Activated CD4-positive, alpha-beta T cell treated with anti-CD3 and anti-CD28 coated beads, Interleukin-2, amount 10 ng/mL, durations not matched to agents 24 days and 14 days (primary cell): ENCODE measurements at places on chromosomes 5 and 9.

DNA sequence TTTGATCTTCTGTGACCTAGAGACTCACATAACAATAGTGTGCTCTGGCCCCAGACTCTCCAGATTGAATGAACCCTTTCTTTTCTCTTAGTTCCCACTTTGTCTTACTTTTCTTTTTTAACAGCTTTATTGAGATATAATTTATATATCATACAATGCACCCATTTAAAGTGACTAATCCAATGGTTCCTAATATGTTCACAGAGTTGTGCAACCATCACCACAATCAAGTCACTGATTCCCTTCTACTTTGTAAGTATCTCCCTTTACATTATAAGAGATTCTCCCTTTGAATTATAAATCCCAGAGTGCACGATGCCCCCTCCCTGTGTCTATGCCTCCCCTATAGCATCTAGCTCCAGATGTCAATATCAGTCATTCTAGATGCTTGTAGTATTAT is 172.4 kb downstream of the HINT1 start:
- no peaks in the 10 kb centered on the region for H3K36me3 ChIP-seq
- no peak overlapping the region for H3K4me3 ChIP-seq
- no peak overlapping the region for H3K27ac ChIP-seq
- no peak for DNase-seq
- H3K27me3 ChIP-seq, result peaks cover 4% of the 10 kb centered on the region

DNA sequence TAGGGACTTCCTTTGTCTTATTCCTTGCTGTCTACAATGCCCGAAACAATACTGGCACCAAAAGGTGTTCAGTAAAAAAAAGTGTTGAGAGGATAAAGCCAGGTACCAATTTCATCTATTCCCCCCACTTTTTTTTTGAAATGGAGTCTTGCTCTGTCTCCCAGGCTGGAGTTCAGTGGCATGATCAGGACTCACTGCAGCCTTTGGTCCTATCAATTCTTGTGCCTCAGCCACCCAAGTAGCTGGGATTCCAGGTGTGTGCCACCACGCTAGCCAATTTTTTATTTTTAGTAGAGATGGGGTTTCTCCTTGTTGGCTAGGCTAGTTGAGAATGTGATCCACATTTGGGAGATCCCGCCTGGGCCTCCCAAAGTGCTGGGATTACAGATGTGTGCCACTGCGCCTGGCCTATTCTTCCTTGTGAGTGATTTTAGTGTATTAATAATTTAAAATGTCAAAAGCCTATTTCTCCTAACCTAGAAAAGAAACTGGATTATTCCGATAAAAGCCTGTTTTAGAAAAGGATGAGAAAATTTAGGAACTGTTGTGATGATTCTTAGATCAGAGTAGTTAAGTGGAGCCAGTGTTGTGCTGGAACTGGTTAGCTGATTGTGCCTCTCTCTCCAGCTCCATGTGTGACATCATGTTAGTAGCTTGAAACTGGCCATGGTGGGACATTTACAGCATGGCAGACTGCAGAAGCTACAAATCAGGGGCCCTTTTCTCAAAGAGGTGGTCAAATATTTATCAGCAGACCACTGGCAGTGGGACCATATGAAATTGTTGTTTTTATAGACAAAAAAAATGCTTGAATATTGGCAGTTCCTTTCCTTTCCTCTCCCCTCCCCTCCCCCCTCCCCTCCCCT is 14.3 kb downstream of the CDC42SE2 start:
- peaks cover 63% of the 10 kb centered on the region for H3K4me1 ChIP-seq
- peak overlapping the region; percentile 54 for H3K4me3 ChIP-seq
- peaks cover 38% of the 10 kb centered on the region for H3K36me3 ChIP-seq
- H3K27me3 ChIP-seq, result no peaks in the 10 kb centered on the region

- peaks cover 28% of the 10 kb centered on the region for H3K27me3 ChIP-seq
- H3K4me3 ChIP-seq, result no peak overlapping the region
- H3K4me1 ChIP-seq, result no peaks in the 10 kb centered on the region
- DNase-seq, result no peak
Observed at GRCh38 chr5:59218424-59219045, 635.7 kb downstream of the RAB3C start.

DNA sequence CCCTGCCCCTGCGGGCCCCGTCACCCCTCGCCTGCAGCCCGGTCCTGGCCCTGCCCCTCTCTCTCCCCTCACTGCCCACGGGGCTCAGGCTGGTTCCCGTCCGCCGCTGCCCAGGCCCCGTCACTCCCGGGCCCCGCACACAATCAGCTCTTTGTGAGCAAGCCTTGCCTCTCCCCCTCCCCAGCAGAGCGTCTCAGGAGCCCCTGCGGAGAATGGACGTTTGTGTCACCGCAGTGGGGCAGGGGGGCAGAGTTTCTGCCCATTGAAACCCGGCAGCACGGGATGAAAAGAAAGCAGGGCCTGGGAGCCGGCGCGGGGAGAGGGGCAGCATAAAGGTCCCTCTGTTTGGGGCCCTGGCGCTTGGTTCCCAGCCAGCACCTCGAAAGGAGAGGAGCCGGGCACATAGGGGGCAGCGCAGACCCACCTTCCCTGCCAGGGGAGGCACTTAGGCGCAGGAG is 13.5 kb upstream of the NUP214 start:
- no peak for DNase-seq
- H3K27ac ChIP-seq, result no peak overlapping the region
- no peak overlapping the region for H3K4me3 ChIP-seq

DNA sequence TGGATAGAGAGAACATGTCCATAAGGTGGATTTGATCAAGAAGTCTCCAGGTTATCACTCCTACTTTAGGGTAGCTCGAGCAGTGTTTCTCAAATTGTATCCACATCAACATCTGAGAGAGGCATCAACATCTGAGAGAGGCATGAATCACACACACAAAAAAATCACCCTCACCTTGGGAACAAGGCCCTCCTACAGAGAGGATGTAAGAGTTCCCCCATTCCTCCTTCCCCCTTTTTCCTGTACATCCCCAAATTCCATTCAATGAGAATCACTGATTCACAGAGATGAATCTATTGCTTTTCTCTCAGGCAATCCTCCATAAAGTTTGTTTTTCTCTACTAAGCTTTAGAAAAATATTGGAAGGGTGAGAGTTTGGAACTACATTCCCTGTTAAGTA is 233.4 kb upstream of the CDH6 start:
- no peaks in the 10 kb centered on the region for H3K36me3 ChIP-seq
- no peak for DNase-seq
- H3K27me3 ChIP-seq, result no peaks in the 10 kb centered on the region
- H3K4me3 ChIP-seq, result no peak overlapping the region
- H3K4me1 ChIP-seq, result no peaks in the 10 kb centered on the region

DNA sequence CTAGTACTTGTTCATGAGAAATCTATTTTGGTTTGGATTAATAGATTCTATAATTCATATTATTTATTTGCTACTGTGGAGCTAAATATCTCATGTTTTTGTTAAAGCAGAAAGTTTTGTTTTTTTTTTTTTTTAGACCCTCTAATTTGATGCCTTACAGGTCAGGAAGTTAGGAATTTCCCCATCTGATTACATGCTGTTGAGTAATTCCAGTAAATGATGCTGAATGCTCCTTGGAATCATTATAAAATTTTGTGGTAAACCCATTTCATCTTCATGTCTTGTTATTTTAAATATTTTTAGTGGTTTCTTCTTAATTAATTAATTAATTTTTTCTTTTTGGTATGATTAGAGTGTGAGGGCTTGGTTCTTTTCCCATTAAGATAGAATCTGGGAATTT is 35.6 kb downstream of the NNT start:
- DNase-seq, result no peak
- peaks cover 6% of the 10 kb centered on the region for H3K4me1 ChIP-seq
- H3K27me3 ChIP-seq, result no peaks in the 10 kb centered on the region
- H3K4me3 ChIP-seq, result no peak overlapping the region
- peaks cover 25% of the 10 kb centered on the region for H3K36me3 ChIP-seq

DNA sequence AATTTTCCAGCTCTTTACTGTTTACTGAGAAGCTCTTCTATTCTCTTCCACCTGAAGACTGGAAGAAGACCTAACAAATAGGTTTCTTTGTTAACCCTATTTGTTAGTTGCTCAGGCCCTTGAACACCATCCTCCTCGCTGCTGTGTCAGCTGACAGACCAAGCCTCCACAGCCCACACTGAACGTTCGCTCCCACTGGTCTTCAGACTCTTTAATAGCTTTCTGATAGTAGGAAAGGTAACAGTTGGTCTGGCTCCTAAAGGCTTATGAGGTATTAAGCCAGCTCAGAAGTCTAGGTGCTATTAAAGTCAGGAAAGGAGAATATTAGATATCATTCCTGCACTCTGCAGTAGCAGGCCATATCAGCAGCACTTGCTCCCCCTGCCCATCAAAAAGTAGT is 23.3 kb upstream of the F2R start:
- no peak for DNase-seq
- H3K27me3 ChIP-seq, result no peaks in the 10 kb centered on the region
- H3K27ac ChIP-seq, result no peak overlapping the region
- peaks cover 25% of the 10 kb centered on the region for H3K4me1 ChIP-seq
- H3K4me3 ChIP-seq, result no peak overlapping the region

- H3K27me3 ChIP-seq, result peaks cover 6% of the 10 kb centered on the region
- H3K36me3 ChIP-seq, result no peaks in the 10 kb centered on the region
- DNase-seq, result no peak
- no peak overlapping the region for H3K4me3 ChIP-seq
- no peak overlapping the region for H3K27ac ChIP-seq
Observed at GRCh38 chr5:59548807-59549357, 344.6 kb downstream of the PDE4D start.

DNA sequence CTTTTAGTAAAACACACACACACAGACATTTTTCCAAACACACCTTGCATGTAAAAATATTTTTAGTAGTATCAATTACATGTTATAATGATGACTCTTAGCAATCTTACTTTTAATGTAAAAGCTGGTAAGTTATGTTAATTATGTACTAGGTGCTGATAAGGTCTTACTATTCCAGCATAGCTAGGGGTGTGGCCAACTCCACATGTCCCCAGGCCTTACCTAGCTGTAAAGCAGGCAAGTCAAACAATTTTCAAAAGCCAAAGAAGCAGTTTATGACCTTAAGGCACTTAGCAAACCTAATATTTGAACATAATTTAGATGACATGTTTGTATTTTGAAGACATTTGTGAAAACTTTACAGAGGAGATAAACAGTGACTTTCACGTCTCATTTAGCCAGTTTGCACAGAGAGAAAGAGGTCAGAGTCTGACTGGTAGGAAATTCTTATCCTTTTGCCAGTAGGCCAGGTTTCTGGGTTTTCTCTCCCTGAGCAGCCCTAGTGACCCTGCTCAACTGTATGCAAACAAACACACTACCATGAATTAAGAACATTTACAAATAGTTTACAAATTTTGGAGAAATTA is 26.5 kb upstream of the GPX3 start:
- no peak for DNase-seq
- H3K36me3 ChIP-seq, result peaks cover 3% of the 10 kb centered on the region
- no peak overlapping the region for H3K4me3 ChIP-seq
- no peaks in the 10 kb centered on the region for H3K4me1 ChIP-seq
- H3K27ac ChIP-seq, result no peak overlapping the region
- no peaks in the 10 kb centered on the region for H3K27me3 ChIP-seq

DNA sequence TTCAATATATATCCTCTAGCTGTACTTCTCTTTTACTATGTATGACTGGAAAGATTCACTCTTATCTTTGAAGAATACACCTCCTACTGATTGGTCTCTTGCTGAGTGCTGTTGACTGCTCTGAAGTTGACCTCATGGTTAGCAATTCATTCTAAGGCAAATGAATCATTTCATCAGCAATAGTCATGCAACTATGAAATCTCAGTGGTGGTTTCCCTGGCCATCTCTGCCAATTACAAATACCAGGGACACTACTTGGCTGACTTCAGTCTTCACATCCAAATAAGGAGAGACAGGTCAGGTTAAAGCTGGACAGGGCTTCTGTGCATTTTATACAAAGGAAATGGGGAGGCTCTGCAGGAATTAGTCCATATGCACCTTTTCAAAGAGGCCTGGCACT is 333.5 kb upstream of the ACTBL2 start:
- no peaks in the 10 kb centered on the region for H3K4me1 ChIP-seq
- DNase-seq, result no peak
- no peak overlapping the region for H3K27ac ChIP-seq
- no peaks in the 10 kb centered on the region for H3K36me3 ChIP-seq
- no peaks in the 10 kb centered on the region for H3K27me3 ChIP-seq
- H3K4me3 ChIP-seq, result no peak overlapping the region

DNA sequence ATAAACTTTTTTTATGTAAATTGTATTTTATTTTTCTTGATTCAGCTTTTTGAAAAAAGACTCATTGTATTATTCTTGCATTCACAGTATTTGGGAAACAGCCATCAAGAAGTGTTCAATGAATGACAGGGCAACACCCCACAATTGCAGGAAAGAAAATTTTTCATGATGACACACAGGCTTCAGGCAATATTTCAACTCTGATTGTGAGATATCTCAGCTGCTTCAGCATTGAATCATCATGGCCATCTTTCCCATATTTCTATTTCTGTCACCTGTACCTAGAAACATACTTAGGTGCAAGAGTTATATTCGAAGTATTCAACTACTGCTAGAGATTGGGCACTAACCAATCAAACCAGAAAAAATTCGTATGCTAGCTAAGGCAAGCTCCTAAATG is 446.0 kb downstream of the ISL1 start:
- no peak overlapping the region for H3K4me3 ChIP-seq
- H3K27me3 ChIP-seq, result no peaks in the 10 kb centered on the region
- no peaks in the 10 kb centered on the region for H3K4me1 ChIP-seq
- no peaks in the 10 kb centered on the region for H3K36me3 ChIP-seq

DNA sequence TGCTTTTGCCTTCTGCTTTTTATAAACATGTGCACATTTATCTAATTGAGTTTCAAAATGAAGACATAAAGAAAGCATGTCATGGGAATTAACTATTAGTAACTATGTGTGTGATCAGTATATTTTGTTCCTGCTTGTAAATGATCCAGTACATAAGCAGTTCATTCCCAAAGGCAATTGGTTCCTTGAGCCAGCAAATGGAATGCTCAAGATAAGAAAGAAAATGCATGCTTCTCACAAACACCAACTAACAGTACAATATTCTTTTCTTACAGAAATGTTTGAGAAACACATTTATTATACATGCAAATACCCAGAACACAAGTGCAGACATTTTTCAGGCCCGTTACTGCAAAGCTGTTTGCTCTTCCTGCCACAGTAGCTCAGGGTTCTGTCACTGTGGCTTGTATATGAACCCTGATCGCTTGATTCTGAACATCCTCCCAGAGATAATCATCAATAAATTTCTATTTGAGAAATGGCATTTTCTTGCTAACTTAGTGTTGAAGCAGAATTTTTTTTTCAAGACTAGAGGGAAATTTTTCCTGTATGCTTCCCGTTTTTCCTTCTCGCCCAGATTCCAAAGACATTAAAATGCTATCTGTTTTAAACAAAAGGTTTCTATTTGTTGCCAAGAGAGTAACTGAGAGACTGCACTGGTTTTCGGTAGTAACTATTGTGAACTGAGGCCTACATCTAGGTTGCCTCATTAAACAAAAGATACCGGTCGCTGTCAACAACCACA is 1.9 kb downstream of the GNAQ start:
- DNase-seq, result peak; percentile 76
- H3K27ac ChIP-seq, result peak overlapping the region; percentile 98
- peaks cover 5% of the 10 kb centered on the region for H3K36me3 ChIP-seq
- peaks cover 44% of the 10 kb centered on the region for H3K4me1 ChIP-seq
- H3K4me3 ChIP-seq, result peak overlapping the region; percentile 99
- H3K27me3 ChIP-seq, result no peaks in the 10 kb centered on the region
